ENCODE measurements at places on chromosomes 1 and 21.

DNA sequence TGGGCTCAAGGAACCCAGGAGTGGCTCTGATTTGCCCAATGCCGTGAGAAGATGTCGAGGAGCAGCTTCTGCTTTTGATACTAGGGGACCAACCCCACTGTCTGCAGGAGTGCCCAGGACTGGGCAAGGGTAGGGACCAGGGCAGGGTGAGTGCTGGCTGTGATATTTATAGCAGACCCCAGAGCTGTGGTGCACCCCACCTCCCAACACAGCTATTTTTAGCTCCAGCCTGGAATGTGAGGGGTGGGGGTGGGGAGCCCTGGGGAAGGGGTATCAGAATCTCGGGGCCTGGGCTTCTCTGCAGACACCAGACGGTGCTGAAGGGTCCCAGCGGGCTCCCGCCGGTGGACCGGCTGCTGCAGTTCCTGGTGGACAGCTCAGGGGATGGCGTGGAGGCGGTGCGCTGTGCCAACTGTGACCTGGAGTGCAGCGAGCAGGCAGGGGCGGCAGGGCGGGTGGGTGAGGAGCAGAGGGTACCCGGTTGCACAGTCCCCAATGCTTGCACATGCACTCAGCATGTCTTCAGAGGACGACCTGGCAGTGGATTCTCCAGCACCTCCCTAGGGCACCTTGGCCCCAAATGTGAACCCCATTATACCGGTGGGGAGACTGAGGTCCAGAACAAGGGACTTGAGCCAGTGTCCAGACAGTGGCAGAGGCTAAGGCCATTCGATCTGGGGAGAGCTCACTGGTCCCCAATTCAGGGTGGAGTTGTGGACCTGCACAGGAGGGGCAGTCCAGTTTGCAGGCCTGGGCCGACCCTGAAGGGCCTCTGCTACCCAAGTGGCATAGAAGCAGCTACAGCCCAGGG is 1.4 kb downstream of the RNF207 start:
- DNase-seq = no peak

DNA sequence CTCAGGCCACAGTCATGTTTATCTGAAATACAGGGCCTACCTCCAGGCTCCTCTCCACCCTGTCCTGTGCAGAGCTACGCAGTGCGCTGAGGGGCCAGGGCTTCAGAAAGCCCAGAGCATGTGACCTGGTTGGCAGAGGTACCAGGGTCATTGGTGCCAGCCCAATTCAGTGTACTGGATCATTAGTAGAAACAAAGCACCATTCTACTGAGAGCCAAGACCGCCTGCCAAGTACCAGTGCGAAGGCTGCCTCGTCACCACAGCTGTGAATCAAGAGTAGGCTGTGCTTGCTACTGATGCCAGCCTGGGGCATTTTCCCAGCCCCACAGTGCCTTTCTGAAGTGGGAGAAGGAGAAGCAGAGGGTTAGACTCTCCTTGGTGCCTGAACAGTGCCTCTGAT is 59.8 kb downstream of the CAPN9 start:
- no peak for DNase-seq

GRCh38 chr21:44199448-44199847 is 41.3 kb downstream of the ICOSLG start:
- DNase-seq = no peak

GRCh38 chr1:6591222-6591621 is 11.4 kb downstream of the ZBTB48 start:
- DNase-seq = no peak

DNA sequence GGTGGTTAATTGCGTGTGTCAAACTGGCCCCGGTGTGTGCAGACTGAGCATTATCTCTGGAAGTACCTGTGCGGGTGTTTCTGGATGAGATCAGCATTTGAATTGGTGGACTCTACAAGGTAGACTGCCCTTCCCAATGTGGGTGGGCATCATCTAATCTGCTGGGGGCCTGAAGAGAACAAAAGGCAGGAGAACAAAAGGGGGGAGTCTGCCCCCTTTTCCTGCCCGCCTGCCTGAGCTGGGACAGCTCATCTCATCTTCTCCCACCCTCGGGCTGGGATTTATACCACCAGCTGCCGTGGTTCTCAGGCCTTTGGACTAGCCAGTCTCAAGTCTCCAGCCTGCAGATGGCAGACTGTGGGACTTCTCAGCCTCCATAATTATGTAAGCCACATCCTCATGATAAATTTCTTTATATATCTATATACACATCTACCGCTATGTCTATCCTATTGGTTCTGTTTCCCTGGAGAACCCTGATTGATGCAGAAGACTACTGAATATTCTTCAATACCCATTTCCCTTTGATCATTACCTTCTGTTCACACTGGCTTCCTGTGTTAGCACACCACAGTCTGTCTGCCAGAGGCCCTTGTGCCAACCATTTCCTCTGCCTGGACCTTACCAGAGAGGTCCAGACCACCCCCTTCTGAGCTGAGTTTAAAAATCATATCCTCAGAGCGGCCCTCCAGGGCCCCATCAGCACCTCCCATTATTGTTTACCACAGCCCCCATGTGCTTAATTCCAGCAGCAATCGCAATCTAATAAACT is 25.2 kb downstream of the RCAN1 start:
- DNase-seq = no peak

GRCh38 chr1:48035371-48036141 is 38.4 kb upstream of the TRABD2B start:
- no peak for DNase-seq

GRCh38 chr1:53344921-53345838 is 17.3 kb upstream of the LRP8 start:
- DNase-seq = no peak

DNA sequence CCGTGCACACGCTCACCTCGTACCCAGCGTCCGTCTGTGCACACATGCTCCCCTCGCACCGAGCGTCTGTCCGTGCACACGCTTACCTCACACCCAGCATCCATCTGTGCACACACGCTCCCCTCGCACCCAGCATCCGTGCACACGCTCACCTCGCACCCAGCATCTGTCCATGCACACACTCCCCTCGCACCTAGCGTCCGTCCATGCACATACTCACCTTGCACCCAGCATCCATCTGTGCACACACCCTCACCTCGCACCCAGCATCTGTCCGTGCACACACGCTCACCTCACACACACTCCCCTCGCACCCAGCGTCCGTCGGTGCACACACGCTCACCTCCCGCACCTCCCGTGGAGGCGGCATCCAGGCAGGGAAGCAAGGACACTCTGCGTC is 24.4 kb upstream of the COL18A1 start:
- no peak for DNase-seq

GRCh38 chr1:168422203-168422847 is 121.5 kb downstream of the XCL2 start:
- no peak for DNase-seq

- DNase-seq = no peak
Observed at GRCh38 chr1:22778408-22778807, 67.8 kb downstream of the EPHB2 start.
